Lower leg skin (tissue), 4 donors: ENCODE measurements at places on chromosomes 3 and 15.
A peak's percentile ranks its signal among the peaks of the same experiment; 100 is the strongest.

DNA sequence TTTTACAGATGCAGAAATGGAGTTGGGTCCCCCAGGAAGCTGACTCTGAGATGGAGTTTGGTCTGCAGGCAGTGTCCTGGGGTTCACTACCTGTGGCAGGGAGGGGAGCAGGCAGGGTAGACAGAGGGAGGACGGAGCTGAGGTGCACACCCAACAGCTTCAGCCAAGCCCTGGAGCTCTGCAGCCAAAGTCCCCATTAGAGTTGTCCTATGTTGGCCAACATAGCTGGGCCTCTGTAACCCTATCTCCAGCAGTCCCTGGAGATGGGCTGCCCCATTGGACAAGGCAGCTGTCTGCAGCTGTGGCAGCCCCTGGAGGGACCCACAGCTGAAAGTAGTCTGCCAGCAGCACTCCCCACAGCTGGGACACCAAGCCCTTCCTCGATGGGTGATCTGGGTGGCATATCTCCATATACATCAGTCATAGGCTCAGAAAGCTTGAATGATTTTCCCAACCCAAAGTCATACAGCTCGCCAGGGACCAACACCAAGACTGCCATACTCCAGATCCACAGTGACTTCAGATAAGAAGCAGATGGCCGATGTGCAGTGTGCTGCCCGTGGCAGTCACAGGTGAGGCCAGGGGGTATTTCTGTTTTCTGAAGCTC lies 31.9 kb downstream of the STARD5 start:
- no peak for DNase-seq

DNA sequence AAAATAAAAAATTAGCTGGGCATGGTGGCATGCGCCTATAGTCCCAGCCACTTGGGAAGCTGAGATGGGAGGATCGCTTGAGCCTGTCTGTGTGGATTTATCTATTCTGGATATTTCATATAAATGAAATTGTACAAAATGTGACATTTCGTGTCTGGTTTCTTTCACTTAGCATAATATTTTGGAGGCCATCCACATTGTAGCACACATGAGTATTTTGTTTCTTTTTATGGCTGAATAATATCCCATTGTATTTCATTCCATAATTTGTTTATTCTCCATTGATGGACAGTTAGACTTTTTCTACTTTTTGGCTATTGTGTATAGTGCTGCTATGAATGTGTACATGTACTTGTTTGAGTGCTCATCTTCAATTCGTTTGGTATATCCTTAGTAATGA lies 52.9 kb upstream of the DYNC1LI1 start:
- DNase-seq, result no peak

GRCh38 chr3:151766454-151766853 lies 32.7 kb downstream of the AADACL2 start:
- DNase-seq, result no peak

GRCh38 chr15:86743283-86743903 lies 663.7 kb downstream of the AGBL1 start:
- no peak for DNase-seq

- DNase-seq, result no peak
These were observed 278.1 kb upstream of the P2RY1 start for GRCh38 chr3:152556731-152557254.

- DNase-seq, result no peak
These were observed 68.2 kb downstream of the SPRED1 start for GRCh38 chr15:38320866-38321265.

DNA sequence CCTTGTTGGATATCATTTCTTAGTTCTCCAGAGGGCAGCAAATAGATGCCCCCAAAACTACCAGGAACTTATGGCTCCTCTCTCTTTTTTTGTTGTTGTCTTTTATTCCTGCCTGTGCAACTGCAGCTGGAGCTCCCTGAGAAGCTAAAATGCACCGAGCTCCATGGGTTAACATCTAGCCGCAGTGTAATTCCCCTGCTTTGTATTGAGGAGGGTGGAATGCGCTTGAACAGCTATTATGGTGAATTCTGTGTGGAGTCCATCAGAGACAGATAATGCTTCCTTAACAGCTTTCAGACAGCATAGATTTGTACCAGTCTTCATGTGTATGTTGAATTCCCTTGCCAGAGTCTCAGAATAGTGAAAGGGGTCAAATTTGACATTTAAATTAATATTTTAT lies 475.2 kb upstream of the FRG2C start:
- no peak for DNase-seq

DNA sequence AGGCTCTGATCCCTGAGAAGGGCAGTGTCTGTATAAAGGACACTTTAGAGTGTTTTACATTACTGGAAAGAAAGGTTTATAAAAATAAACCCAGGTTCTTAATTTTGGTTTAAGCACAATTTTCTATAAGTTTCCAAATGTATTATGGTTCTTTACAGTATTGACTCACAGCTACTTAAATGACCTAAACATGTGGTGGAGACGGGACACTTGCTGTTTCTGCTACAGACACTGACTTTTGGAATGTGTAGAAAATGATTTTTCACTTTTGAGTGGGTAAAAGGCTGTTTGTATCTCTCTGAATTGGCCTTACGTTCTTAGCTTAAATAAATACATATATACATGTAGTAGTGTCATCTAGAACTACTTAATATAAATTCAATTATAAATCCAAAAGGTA lies 55.4 kb downstream of the SNRK start:
- DNase-seq, result no peak

DNA sequence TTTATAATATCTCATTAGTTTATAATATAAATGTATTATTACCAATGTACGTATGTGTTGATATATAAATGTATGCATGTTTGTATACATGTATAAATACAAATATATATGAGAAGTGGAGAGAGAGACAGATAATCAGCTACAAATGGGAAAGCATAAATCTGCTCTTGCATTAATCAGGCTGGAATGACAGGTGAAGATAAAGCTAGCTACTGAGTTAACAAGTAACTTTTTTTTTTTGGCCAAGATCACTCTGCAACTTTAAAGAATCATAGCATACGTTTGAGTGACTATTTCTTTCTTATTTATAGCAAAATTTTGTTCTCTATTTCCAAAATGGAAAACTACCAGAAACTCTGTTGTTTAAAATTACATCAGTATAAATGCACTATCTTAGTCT lies 422.8 kb downstream of the SI start:
- DNase-seq, result no peak

- DNase-seq, result peak; percentile 23
These were observed 1.1 kb downstream of the ITPR1 start for GRCh38 chr3:4493941-4494894.

DNA sequence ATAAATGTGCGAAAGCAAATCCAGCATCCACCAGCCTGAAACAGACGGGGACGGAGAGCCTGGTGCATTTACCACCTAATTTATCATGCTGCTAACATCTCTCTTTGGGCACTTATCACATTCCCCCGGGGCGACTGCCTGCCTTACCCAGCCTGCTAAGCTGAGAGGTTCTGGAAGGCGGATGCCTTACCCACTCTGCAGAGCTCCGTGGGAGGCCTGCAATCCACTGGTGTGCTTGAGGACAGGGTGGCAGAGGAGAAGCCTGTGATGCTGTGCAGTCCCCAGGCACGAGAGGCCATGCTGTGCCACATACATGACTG lies 25.5 kb downstream of the MGLL start:
- no peak for DNase-seq

- DNase-seq, result no peak
These were observed 9.8 kb downstream of the CLCN2 start for GRCh38 chr3:184351511-184352148.

DNA sequence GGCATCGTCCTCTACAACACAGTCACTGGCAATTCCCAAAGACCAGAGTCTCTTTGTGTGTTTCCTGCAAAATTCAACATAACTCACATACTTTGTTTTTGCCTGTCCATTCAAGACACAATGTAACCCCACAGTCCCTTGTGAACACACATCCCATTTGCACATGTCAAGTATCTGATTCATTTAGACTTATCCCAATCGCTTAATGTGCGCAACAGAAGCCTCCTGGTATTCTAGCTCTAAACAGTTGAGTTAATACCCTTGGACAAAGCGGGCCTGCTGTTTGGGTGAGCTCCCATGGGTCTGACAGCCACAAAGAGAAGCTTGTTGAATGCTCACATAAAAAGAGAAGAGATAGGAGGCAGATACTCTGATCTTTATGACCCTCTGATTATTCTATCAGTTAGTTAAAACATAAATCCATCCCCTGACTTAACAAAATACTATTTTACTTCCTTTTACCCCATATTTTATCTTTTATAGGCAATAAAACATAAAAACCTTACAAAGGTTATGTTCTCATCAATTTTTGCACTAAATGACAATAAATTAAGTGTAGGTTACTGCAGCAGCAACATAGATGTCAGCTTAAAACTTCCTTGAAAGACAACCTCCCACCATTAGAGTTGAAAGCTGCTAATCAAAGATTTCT lies 79.4 kb downstream of the ANXA2 start:
- DNase-seq, result no peak

- DNase-seq, result no peak
These were observed 206.6 kb upstream of the MDFIC2 start for GRCh38 chr3:70519026-70519425.

GRCh38 chr15:29554531-29554930 lies 267.7 kb downstream of the TJP1 start:
- DNase-seq, result peak; percentile 45

DNA sequence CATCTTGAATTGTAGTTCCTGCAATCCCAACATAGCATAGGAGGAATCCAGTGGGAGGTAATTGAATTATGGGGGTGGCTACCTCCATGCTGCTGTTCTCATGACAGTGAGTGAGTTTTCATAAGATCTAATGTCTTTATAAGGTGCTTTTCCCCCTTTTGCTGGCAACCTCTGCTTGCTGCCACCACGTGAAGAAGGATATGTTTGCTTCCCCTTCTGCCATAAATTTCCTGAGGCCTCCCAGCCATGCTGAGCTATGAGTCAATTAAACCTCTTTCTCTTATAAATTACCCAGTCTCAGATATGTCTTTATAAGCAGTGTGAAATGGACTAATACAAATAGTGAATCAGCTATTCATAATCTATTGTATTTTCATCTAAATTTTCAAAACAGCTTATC lies 537.3 kb downstream of the EPHA3 start:
- DNase-seq, result no peak

DNA sequence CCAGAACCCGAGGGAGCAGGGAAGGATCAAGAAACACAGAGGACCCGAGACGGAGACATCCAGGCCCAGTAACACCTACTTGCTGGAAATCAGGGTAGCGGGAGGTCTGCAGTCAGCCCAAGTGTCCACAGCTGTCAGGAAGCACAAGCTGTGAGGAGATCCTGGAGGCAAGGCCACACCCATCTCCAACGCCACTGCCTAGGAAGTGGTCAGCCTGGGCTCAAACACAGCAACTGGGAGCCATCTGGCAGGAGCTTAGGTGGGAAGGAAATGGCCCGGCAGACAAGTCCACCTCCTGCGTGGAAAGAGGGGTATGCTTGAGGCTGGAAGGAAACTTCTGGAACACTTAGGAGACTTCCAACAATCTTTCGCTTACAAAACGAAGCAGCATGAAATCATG lies 407.1 kb downstream of the VPS13C start:
- no peak for DNase-seq

DNA sequence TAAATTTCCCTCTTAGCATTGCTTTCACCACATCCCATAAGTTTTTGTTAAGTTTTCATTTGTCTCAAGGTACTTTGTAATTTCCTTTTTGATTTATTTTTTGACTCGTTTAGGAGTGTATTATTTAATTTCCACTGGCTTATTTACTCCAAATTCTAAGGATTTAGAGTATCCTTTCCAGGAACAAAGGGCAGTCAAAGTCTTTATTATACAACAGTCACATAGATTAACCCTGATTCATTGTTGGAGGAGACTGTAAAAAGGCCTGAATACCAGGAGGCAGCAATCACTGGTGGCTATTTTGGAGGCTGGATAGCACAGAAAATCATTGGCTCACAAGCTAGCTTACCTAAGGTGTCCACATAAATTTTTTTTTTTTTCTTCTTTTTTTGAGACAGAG lies 39.9 kb downstream of the OIP5 start:
- no peak for DNase-seq

- DNase-seq, result no peak
These were observed 765.0 kb downstream of the IGSF11 start for GRCh38 chr3:118269537-118270125.

GRCh38 chr15:25329696-25330095 lies 109.1 kb downstream of the UBE3A start:
- no peak for DNase-seq

GRCh38 chr15:101128221-101129015 lies 123.4 kb downstream of the CHSY1 start:
- no peak for DNase-seq
